Ammon's horn (tissue), 1 donor: ENCODE measurements at places on chromosomes 16 and 17.

DNA sequence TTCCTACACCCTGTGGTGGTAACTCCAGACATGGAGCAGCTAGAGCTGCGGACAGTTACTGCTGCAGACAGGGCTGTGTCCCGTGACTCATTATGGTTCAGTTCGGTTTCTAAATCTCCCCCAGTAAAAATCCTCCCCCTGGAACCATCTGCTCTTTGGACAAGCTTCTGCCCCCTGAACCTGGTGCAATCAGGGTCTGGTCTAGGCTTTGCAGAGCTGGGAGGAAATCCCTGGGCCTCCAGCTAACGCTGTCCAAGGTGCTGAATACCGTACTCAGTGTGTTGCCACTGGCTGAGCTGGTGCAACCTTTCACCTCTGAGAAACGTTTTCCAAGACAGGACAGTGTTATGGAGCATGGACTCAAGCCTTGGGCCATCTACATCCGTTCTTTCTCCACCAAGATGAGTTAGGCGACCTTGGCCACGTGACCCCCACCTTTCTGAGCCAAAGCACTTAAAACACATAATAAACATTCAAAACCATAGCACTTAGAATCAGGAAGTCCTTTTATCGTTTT, 142.0 kb downstream of the CPPED1 start:
- no peak for DNase-seq

GRCh38 chr16:89827383-89828198, 684 bp upstream of the SPIRE2 start:
- DNase-seq = peak; percentile 43

- DNase-seq = peak; percentile 54
Observed at GRCh38 chr17:65278050-65278819, 141.1 kb downstream of the RGS9 start.

- DNase-seq = no peak
Observed at GRCh38 chr16:78800523-78800922, 701.1 kb downstream of the WWOX start.

DNA sequence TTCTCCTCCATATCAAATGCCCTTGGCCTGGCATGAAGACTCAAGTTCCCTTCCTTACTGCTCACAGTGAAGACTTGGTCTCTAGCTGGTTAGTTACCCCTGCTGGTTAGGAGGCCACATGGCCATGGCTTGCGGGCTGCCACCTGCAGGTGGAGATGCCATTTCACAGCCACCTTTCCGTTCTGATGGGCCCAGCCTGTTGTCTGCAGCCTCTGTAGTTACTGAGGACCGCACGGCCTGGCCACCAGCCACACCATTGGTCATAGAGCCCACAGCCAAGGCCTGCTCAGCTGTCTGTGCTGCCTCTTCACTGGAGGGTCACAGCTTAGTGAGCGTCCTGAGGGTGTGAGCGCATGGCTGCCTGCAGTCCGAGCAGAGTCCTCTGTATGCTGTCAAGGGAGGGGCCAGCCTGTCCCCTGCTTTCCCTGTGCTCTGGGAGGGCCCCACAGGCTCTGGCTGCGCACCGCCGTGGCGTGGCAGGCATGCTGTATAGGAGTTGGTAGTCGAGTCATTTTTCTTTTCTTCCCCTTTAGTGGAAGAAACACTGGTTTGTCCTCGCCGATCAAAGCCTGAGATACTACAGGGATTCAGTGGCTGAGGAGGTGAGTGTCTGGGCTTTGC, 59.2 kb downstream of the PLD6 start:
- no peak for DNase-seq

DNA sequence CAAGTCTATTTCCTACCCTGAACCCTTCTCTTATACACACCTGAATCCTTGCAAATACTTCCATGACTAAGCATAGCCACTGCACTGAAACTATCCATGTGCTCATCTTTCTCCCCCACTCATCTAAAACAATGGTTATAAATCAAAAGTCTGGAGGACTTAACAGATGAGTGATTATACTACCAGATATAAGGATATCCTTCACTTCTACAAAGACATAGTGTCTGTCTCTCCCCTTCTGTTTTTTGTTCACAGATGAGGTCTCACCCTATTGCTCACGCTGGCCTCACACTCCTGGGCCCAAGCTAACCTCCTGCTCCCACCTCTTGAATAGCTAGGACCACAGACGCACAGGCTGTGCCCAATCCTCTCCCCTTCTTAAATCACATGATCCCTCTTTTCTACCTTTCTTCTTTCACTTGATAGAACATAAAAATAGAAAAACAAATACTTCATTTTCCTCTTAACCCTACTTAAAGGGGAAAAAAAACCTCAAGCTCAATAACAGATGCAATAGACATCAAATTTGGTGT, 19.2 kb downstream of the CEP112 start:
- DNase-seq = no peak

DNA sequence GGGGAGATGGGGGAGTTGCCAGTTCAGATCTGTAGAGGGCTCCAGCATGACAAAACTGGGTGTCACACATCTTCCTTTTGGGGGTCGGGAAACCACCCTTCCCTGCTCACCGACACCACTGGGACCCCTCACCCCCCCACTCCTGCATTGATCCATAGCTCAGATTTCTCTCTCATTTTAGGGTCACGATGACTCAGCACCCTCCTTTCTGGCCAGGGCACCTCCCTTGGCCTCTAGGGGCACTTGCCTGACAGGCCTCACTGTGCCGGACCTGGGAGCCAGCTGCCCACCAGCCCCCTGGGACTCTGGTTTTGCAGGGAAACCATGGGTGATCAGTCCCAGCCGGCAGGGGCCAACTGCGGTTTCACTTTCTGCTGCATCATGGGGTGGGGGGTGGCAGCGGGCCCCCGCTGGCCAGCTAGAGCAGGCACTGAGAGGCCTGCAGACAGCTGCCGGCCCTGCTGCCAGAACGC, 239.4 kb downstream of the MRTFB start:
- DNase-seq = no peak

DNA sequence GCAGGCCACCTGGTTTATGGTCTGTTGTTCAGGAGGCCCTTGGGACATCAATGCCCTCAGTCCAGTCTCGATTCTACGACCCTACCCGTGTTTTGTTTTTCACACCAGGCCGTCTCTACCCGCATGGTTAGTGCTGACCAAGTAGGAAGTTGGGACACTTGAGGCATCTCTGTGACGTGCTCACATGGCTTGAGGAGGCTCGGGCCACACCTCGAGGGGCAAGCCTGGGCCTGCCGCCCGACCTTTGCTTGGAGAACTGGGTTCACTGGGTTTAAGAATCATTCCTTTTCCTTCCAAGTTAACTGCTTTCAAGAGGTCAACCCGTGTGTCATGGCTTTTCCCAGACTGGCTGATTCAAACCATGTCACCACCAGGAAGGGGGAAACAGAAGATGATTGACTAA, 86.8 kb downstream of the CMIP start:
- DNase-seq = no peak

DNA sequence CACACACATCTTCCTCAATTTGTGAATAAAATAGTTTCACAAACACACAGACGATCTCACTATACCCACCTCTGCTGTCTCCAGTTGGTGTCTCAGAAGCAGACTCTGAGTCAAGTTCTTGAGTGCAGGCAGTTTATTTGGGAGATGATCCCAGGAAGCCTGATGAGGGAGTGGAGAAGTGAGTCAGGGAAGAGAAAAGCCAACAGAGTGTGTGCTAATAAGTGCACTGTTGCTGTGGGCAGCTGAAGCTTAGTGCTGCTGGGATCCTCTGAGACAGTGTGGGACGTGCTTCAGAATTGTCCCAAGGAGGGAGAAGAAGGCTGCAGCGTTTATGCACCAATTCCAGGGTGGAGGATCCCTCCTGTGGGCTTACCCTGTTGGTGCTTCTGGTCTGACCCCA, 423.2 kb upstream of the C16orf82 start:
- DNase-seq = no peak

DNA sequence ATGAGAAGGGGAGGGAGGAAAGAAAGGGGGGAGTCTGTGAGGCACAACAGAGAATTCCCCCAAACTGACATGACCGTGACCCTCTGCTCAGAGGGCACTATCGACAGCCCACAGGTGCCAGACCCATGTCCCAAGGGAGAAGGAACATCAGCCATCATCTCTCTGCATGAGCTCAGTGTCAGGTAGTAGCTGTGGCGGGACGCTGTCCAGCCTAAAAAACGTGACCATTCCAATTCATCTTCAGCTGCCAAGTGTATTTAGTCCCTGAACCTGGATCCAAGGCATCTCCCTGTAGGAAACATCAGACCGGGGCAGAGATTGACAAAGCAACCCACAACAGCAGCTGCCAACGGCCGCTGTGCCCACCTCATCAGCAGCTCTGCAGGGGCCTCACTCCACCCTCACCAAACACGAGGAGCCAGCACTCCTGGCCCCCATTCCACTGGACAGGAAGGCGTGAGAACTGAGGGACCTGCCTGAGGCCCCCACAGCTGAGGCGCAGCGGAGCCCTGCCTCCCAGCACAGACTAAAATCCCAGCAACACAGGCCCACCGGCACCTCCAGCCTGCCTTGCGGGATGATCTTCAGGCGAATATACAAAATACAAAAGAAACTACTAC, 8.6 kb downstream of the TAF1C start:
- no peak for DNase-seq

DNA sequence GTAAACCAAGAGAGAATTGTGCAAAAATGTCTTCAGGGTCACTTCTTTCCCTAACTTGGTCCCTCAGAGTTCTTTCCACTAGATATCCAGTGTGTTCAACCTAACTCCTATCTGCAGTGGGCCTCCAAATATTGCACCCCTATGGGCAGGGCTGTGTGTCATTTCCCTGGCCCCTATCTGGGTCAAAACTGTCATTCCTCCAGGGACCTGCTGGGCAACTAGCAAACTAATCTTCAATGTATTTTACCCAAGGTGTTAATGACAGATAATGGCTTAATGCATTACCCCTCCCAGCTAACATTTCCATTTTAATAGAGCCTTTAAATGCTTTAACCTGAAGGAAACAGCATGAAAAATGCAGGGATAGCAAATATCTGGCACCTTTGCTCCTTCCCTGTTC, 25.8 kb upstream of the SKAP1 start:
- no peak for DNase-seq

GRCh38 chr17:56158915-56159825, 5.9 kb downstream of the ANKFN1 start:
- DNase-seq = no peak

- DNase-seq = no peak
Observed at GRCh38 chr16:28162326-28162877, 49.4 kb downstream of the XPO6 start.

- peak; percentile 36 for DNase-seq
Observed at GRCh38 chr16:53041320-53042051, 11.2 kb downstream of the CHD9NB start.

- DNase-seq = no peak
Observed at GRCh38 chr16:15894571-15895374, 6.4 kb upstream of the CEP20 start.

DNA sequence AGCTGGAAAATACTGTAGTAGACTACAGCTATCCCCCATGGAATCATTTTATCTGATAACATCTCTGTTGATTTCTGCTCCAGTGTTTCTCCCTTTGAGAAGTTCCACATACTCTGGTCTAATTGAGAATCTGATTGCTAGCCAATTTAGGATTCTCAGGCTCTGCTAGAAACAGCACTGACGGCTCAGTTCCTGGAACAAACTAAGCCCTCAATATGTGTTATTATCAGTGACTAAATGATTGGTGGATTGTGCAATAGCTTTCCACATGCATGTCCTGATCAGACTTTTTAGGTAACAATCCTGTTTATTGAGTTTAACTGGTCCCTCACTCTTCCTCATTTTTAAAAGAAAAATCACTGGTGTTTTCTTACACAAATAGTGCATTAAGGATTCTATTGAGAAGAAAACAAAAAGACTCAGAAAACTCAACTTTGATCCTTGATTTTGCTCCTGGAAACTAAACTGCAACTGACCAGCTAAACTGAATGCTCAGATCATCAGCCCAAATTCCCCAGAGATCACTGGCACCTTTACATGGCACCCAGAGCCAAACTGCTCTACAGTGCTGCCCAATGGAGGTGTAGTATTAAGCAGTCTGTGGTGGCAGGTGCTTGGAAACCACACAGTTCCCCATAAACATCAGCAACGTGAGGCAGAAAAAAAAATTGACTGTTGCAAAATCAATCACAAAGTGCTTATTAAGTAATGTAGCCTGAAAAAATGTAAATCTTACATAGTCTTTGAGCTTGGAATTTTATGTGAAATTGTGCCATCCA, 423.7 kb downstream of the TOX3 start:
- DNase-seq = peak; percentile 26

DNA sequence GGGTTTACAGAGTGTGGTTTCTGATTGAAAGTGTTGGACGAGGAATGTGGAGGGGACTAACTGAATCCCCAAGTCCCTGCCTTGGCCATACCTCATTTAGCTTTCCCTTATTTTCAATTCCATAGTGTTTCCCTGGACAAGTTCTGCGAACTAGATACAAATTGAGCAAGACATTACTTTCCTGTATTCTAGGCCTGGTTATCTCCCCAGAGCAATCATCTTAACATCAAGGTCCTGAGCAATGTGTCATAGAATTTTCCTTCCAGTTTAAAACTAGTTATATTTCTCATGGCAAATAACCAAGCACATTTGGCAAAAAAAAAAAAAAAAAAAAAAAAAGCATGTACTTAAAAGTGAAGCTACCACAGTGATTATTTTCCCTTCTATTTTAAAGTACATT, 330.1 kb downstream of the CDH11 start:
- DNase-seq = no peak

- no peak for DNase-seq
Observed at GRCh38 chr17:19706791-19707727, 9.3 kb downstream of the SLC47A2 start.

DNA sequence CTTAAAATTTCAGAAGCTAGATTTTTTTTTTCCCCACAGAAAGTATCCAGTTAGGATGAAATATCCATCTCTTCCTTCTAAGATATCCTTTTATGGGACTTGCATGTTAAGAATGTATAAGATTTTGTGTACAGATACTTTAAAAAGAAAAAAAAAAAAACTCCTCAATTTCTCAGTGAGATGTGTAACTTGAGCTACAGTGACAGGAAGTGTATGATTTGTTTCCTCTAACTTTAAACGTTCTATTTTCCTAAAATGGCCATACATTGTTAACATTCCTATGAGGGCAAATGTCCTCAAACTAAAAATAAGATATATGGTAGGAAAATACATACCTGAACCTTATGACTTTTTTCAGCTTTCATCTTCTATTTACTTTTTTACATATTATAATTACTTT, 8.9 kb downstream of the FBXO47 start:
- DNase-seq = no peak

DNA sequence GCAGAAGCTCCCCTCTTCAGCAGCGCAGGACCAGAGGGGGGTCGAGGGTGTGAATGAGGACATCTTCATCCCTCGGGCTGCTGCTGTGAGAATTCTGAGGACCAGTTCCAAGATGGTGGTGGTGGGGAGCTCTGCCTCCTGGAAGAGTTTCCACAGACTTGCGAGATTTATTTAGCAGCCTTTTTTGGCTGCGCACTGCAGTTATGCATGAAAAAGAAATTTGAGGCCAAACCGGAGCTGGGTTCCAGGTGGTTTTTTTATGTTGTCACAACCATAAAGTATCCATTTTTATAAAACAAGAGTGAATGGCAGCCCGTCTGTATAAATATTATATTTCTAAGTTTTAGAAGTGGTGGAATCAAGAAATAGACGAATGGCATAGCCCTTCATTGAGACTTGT, 76.9 kb upstream of the CLEC18A start:
- DNase-seq = no peak

- no peak for DNase-seq
Observed at GRCh38 chr16:17275076-17276009, 195.4 kb downstream of the XYLT1 start.

- DNase-seq = peak; percentile 72
Observed at GRCh38 chr17:17440010-17440843, 36.6 kb upstream of the MED9 start.
